ENCODE measurements at places on chromosomes 2 and 18.

GRCh38 chr2:194672994-194673393 is 984.0 kb upstream of the SLC39A10 start:
- H3K27ac ChIP-seq = no peak overlapping the region
- H3K4me3 ChIP-seq = no peak overlapping the region
- H3K36me3 ChIP-seq = no peaks in the 10 kb centered on the region
- no peaks in the 10 kb centered on the region for H3K4me1 ChIP-seq
- no peaks in the 10 kb centered on the region for H3K27me3 ChIP-seq

GRCh38 chr2:200337621-200338020 is 31.1 kb downstream of the SPATS2L start:
- no peaks in the 10 kb centered on the region for H3K36me3 ChIP-seq
- no peak for DNase-seq
- H3K27ac ChIP-seq = no peak overlapping the region
- no peaks in the 10 kb centered on the region for H3K27me3 ChIP-seq
- H3K4me1 ChIP-seq = peaks cover 35% of the 10 kb centered on the region

DNA sequence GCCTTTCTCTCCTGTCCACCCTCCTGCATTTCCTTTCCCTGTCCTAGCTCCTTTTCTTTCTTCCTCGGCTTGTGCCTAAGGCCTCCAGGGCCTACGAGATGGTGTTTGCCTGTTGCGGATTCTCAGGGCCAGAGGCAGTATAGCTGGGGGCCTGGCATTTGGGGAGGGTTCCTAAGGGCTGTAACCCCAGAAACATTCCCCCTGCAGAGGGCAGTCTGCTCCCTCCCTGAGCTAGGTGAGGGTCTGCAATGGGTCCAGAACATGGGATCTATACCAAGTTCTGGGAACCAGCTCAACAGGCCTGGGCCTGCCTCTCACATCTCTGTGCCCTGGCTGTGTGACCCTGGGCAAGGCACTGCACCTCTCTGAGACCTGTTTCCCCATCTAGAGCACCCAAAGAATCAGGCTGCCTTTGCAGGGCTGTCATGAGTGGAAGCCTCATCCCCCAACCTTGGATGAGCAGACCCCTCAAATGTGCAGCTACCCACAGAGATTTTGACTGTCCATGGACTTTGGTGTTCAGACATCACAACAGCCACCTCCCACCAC is 97.5 kb downstream of the GLI2 start:
- no peaks in the 10 kb centered on the region for H3K27me3 ChIP-seq
- H3K4me1 ChIP-seq = no peaks in the 10 kb centered on the region
- no peak overlapping the region for H3K4me3 ChIP-seq
- no peak for DNase-seq

GRCh38 chr2:144645083-144645778 is 125.3 kb upstream of the ZEB2 start:
- no peak overlapping the region for H3K27ac ChIP-seq
- no peaks in the 10 kb centered on the region for H3K36me3 ChIP-seq
- no peak for DNase-seq

GRCh38 chr2:62663411-62663810 is 42.1 kb upstream of the EHBP1 start:
- DNase-seq = no peak
- no peak overlapping the region for H3K4me3 ChIP-seq
- H3K27me3 ChIP-seq = no peaks in the 10 kb centered on the region
- H3K27ac ChIP-seq = no peak overlapping the region
- H3K4me1 ChIP-seq = no peaks in the 10 kb centered on the region

GRCh38 chr2:172617115-172617514 is 61.2 kb downstream of the PDK1 start:
- no peaks in the 10 kb centered on the region for H3K4me1 ChIP-seq
- H3K36me3 ChIP-seq = no peaks in the 10 kb centered on the region
- H3K4me3 ChIP-seq = no peak overlapping the region
- no peak for DNase-seq

DNA sequence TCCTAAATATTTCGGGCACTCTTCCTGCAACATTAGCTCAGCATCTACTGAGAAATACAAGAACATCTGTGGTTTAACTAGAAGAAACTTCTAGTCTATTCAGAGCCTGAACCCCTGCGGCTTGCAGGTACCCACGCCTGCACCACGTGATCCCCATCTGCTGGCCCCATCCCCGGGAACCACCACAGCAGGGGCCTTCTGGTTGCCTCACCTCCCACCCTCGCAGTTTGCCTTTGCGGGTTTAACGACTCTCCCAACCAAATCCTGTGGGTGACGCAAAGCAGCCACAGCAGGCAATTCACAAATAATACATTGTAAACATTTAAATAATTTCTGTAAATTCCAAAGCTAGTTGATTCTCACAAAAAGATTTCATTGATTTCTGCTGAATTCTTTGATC is 90.2 kb upstream of the TMEM18 start:
- no peaks in the 10 kb centered on the region for H3K27me3 ChIP-seq
- DNase-seq = peak; percentile 59
- no peaks in the 10 kb centered on the region for H3K36me3 ChIP-seq
- H3K4me3 ChIP-seq = no peak overlapping the region
- H3K27ac ChIP-seq = no peak overlapping the region

DNA sequence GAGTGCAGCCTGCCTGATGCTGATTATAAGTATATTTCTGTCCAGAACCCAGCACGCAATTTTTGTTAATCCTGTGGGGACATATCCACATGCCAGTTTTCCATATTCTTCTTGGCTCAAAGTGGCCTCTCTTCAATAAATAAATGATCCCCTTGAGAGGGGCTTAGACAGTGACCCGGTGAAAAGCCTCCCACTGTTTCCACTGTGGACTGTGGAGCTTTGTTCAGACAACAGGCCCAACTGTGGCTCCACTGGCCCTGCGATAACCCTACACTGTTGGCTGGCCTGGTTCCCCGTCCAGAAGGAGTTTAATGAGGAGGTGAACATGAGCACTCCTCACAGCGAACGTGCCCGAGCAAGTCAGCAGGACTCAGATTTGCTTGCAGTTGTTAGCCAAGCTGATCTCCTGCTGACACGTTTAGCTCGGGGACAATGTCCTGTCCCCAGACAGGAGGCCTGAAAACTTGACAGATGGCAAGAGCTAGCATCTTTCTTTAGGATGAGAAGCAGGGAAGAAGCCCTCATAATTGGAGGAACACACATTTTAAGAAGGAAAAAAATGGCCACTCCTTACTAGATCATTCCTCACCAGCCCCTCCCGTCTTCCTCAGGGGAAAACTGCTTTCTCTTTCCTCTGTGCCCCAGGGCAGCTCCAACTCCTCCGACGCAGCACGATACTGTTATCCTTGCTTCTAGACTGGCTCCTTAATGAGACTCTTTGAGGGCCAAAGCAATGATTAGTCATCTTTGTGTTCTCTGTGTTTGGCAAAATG is 20.0 kb upstream of the MTCL1 start:
- no peak overlapping the region for H3K4me3 ChIP-seq
- H3K4me1 ChIP-seq = no peaks in the 10 kb centered on the region
- no peaks in the 10 kb centered on the region for H3K36me3 ChIP-seq
- H3K27me3 ChIP-seq = no peaks in the 10 kb centered on the region
- DNase-seq = no peak

DNA sequence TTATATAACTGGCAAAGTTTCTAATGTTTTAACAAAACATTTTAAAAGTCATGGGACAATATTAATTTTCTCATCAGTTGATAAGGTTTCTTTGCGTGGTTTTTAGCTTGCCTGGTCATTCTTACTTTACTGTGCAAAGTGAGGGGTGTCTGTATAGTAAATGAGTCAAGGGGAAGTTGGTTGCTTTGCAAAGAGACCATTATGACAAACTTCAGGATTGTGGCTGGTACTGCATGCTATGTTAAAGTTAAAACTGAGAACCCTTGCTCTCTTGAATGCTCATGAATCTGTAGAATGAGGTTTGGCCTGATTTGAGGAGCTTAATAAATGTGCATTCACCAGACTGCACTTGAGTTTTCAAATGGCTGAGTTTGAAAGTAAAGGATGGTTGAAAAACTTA is 47.0 kb downstream of the COL4A4 start:
- no peak overlapping the region for H3K4me3 ChIP-seq
- H3K27me3 ChIP-seq = no peaks in the 10 kb centered on the region
- no peak overlapping the region for H3K27ac ChIP-seq
- DNase-seq = no peak
- H3K36me3 ChIP-seq = no peaks in the 10 kb centered on the region

- no peak for DNase-seq
- peaks cover 29% of the 10 kb centered on the region for H3K36me3 ChIP-seq
- H3K4me1 ChIP-seq = peaks cover 18% of the 10 kb centered on the region
- no peaks in the 10 kb centered on the region for H3K27me3 ChIP-seq
- peak overlapping the region; percentile 5 for H3K27ac ChIP-seq
These were observed 19.9 kb downstream of the SDC1 start for GRCh38 chr2:20205069-20205468.
